ENCODE measurements at places on chromosomes 11 and 22. TPM values are rescaled to one million over a fixed set of nuclear protein-coding genes. Genes with fewer than 3 reads are reported as not detected.

The RAB6A gene
- polyA plus RNA-seq: 96.0 TPM

GRCh38 chr22:36267058-36267457, 14.1 kb downstream of the APOL1 start:
- no peak for DNase-seq

DNA sequence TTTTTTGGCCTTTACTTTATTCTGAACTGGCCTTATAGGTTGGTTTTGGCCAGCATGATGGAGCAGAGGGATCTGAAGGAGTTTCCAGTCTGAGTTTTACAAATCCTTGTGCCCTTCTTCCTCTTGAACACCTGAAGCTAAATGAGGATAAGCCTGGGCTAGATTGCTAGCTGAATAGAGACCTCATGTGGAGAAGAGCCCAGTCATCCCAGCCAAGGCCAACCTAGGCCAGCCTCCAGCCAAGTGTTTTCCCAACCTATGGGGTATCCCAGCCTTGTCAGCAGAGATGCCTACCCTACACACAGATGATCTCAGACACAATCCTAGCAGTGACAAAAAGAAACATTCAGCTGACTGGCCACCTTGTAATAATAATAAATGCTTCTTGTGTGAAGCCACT, 966 bp upstream of the CASP12 start:
- no peak for DNase-seq

DNA sequence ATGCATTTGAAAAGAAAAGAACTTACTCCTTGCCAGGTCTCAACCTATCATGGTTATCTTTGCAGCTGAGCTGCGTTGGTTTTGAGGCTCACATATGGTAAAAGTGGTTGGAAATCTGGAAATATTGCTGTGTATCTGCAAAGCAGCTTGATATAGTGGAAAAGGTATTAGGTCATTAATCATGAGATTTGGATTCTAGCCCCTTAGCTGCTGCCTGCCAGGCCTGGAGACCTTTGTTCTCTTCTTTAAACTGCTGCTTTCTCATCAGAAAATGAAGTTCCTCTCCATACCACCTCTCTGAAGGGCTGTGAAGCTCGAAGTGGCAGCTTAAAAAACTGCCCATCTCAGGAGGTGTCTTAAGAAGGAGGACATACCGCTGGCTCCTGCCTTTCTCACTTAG, 5.7 kb downstream of the PPARA start:
- no peak for DNase-seq

- DNase-seq: no peak
Observed at GRCh38 chr22:45455212-45455611, 41.7 kb downstream of the RIBC2 start.

- no peak for DNase-seq
Observed at GRCh38 chr11:15412054-15412453, 297.3 kb downstream of the INSC start.
